ENCODE measurements at places on chromosomes 11 and 22. TPM values are rescaled to one million over a fixed set of nuclear protein-coding genes. Genes with fewer than 3 reads are reported as not detected.
A peak's percentile ranks its signal among the peaks of the same experiment; 100 is the strongest.

- no peak for DNase-seq
Measured at GRCh38 chr11:88435415-88435814, 97.9 kb upstream of the CTSC start.

DNA sequence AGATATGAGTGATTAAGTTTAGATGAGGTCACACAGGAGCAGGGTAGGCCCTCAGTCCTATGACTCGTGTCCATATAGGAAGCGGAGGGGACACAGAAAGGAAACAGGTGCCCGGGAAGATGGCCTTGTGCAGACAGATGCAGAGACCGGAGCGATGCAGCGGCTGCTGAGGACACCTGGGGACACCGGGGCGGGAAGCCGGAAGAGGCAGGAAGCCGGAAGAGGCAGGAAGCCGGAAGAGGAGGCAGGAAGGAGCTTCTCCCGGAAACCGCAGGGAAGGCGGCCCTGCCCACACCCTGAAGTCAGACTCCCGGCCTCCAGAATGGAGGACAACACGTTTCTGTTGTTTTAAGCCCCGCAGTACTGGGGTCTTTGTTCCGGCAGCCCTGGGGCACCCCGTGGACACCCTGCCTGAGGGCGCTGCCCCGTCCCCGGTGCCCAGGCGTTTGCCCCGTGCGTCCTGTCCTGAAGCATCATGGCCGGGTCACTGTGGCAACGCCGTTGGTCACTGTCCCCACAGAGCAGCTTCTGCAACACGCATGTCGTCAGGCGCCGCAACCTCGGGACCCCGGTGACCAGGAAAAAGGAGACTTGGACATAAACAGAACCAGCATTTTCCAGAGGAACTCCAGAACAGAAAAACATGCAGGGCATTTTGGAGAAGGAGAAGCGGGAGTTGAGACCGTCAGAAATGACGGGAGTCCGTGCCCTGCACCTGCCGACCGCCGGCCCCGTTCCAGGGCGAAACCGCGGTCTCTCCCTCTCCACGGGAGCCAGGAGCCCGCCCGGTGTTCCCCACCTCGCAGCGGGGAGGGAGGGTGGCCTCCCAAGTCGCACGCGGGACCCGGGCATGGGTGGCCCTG lies 103.4 kb downstream of the BRD1 start:
- DNase-seq: peak; percentile 42

Gene SLC1A2
- total RNA-seq: 0.08 TPM

- no peak for DNase-seq
Measured at GRCh38 chr11:2256951-2257700, 13.3 kb downstream of the ASCL2 start.

DNA sequence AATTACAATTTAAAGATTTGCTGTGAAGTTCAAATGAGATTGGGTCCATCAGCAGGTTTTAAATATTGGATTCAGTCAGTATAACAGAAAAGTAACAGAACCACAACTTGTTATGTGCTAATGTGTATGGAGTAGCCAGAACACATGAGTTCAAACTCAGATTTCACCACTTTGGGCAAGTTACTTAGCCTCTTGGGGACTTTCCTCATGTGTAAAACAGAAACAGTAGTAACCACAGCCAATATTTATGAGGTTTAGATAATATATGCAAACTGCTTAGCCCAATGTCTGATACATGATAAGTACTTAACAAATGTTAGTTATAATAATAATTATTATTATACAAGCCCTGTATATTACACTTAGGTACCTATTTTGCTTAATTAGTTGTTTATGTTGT lies 21.8 kb upstream of the SLC5A12 start:
- no peak for DNase-seq

DNA sequence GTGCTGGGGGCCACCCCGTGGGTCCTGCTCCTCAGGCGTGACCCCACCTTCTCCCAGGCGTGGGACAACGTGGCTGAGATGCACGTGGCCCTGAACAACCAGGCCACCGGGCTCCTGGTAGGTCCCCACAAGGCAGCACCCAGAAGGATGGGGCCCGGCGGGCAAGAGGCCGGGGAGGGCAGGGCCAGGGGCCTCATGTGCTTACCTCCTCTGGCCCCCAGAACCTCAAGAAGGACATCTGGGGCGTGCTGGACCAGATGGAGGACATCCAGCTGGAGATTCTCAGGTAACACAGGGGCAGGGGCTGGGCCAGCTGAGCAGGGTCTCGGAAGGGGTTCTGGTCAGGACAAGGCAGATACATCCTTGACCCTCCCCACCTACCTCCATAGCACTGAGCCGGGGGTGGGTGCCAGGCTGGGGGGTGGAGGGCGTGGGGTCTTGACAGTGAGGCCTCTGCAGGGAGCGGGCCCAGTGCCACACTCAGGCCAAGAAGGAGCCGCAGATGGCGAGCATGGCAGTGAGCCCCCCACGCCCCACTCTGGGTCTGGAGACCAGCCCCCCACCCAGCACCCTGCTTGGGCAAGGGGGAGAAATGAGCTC lies 186.3 kb downstream of the IGLL1 start:
- no peak for DNase-seq

DNA sequence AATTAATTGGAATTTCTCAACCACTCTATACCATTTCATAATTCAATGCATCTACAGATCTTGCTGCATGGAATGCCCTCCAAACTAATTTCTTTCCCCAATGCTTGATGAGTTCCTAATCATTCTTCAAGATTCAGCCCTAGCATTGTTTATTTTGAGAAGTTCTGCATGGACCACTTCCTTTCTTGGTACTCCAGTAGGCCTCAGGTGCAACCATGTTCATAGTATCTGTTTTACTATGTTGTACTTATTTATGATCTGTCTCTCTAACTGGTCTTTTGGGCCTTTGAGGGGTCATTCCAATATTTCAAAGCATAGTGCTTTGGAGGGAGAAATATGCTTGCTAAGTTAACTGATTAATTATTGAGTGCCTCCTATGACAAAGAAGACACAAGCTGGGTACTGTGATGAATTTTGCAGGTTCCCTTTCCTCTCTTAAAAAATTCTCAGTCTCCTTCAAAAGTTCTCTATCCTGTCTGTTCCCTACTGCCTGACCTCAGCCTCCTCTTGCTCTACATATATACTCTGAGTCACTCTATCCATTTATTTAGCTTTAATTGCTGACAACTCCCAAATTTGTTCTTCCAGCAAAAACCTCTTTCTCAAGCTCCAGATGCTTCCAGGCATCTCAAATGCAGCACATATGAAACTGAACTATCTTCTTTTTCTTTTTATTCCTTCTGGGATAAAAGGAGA lies 9.5 kb downstream of the MRPL17 start:
- no peak for DNase-seq

Measured in activated naive CD8-positive, alpha-beta T cell treated with anti-CD3 and anti-CD28 coated beads for 36 hours (primary cell).